Astrocyte of the spinal cord (primary cell): ENCODE measurements at places on chromosomes 6 and 20.

GRCh38 chr20:48759631-48760245, 68.1 kb downstream of the PREX1 start:
- no peak for DNase-seq

DNA sequence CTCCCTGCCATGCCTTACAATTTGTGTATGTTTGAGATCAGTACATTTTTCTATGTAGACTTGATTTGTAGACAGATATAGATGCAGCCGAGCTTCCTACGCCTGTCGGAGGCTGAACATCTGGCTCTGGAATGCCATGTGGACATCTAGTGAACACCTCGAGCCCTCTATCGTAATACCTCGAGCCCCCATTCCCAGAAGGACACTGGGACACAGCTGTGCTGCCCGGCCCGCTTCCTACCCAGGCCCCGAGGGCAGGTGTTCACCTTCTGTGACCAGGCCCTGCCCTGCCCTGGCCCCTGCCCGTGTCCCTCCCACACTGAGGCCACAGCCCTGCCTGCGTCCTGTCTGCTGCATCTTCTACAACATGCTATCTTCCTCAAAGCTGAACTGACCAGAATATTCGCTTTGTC, 12.9 kb downstream of the RPS6KA2 start:
- no peak for DNase-seq

- no peak for DNase-seq
These were observed 53.3 kb downstream of the SOD2 start for GRCh38 chr6:159639721-159640120.

- DNase-seq = no peak
These were observed 147.2 kb downstream of the CFAP61 start for GRCh38 chr20:20199361-20200160.

- no peak for DNase-seq
These were observed 37.6 kb upstream of the CLIC5 start for GRCh38 chr6:46053039-46053933.

DNA sequence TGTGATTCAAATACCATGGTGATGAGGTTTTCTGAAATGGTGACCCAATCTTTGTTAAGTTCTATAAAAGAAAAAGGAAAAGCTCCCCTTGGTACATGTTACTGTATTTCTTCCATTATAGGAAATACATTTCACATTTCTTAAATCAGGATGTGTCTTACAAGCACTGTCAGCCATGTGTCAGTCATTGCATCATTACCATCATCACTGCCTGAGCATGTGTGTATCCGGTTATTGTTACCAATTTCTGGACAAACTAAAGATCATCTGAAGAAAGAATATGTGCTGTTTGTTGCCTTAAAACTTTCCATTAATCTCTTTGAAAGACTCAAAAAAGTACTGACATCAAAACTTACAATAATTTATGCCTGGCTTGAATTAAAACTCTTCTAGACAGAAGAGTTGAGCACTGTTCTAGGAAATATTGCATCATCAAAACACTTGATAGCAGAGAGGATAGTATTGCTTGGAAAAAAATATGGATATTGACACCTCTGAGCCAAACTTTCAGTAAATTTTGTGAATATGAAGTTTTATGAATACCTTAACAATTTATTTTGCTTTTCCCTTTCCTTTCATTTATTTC, 7.1 kb upstream of the TSPYL1 start:
- no peak for DNase-seq
